ENCODE measurements at places on chromosomes 6 and 20. TPM values are rescaled to one million over a fixed set of nuclear protein-coding genes. Genes with fewer than 3 reads are reported as not detected.

DNA sequence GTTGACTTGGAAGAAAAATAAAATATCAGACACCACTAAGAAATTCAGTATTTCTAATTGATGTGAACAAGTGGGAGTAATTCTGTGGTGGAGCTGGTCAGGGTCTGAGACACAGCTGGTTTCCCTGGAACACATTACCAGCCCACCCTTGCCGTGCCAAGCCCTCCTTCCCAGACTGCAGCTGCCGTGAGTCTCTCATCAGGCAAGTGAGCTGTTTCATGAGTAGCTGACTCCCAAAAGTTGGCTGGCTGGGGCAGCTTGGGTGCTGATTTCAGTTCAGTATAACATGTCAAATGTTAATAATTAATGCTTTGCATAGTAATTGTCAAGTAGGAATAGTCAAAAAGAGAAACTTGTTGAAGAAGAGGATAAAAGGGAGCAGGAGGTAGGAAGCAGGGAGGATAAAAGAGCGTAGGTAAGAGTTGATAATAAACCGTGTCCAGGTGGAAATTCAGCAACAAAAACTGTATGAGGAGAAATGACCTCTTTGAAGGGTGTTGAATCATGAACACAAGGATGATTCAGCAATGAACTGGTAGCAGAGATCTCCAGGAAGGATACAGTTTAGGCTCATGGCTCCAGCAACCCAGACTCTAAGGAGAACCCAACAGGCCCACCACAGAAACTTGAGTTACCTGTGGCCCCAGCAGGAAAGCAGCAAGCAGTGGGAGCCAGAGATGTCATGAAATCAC lies 110.9 kb upstream of the SSTR4 start:
- DNase-seq = no peak

DNA sequence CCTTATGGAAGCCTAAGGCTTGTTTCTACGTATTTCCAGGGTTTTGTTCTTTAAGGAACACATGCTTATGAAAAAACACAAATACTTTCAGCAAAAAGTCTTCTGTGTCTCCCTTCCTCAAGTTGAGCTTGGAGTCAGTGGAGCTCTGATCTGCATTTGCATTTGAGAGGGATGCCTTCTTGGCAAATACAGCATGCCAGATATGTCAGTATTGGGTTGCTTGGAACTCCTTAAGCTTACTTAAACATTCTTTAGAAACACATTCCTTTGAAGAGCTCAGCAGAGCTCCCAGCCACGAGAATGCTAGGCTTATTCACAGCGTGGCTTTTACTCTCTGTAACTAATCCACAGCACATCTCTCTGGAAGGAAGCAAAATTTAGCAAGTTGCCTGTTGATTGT lies 68.3 kb downstream of the ANKRD6 start:
- no peak for DNase-seq

- DNase-seq = no peak
Measured at GRCh38 chr6:25685251-25685650, 33.2 kb downstream of the SCGN start.

DNA sequence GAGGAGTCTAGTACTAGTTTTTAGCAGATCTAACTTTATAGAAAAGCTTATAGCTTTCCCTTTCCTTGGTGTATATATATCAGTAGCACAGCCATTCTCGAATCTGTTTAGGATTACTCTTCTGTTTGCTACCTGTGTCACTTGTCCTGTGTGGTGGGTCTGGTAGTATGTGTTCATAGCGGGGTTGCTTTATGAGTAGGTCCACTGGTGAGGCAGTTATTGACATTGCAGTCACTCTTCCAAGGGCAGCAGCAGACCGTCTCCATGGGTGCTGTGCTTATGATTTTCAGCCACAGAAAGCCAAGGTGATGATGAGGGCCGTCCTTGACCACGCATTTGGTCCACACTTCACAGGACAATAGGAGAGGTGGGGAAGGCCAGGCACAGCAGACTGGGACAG lies 171.5 kb downstream of the CDKAL1 start:
- no peak for DNase-seq

DNA sequence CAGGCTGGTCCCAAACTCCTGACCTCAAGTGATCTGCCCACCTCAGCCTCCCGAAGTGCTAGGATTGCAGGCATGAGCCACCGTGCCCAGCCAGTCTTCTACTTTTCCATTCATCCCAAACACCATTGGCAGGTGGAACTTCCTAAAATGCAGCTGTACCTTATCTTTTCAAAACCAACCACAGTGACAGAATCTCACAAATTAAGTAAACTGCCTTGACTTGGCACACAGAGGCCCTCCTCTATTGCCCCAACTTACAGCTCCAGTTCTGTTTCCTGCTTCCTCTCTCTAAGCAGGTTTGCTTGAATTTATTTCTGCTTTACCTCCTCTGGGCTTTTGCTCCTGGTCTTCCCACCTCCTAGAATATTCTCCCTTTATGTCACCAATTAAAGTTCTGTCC lies 7.6 kb downstream of the MYB start:
- no peak for DNase-seq

GRCh38 chr6:25387911-25388310 lies 108.7 kb downstream of the CARMIL1 start:
- DNase-seq = no peak

- no peak for DNase-seq
Measured at GRCh38 chr6:106512968-106513574, 116.2 kb downstream of the RTN4IP1 start.

The NFATC2 gene
- total RNA-seq = 11.9 TPM

DNA sequence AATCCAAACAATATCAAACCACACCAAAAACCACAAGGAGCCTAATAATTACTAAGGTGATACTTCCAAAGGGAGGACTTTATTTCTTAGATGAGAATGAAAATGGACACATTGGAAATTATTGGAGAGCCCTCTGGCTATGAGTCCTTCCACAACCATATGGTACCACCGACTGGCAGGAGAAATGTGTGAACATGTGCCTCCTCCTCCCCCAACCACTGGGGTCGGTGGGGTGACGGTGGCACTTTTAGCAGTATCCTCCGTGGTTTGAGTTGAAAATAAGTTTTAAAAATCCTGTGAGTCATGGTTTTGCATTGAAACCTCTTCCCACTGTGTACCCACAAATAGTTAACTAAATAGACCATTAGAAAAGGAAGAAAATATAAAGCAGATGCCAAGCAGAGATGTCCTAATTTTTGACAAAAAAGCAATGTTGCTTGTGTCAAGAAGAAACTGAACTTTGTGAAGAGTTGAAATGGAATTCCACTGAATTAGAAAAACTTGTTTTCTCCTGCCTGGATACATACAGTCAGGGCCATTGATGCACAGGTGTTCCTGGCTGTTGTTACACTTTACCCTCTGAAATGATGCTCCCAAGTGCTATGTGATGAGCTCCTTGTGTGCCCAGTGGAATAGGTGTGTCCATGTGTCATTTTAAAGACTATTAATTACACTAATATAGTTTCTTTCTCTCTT lies 3.2 kb downstream of the EDN1 start:
- DNase-seq = no peak

DNA sequence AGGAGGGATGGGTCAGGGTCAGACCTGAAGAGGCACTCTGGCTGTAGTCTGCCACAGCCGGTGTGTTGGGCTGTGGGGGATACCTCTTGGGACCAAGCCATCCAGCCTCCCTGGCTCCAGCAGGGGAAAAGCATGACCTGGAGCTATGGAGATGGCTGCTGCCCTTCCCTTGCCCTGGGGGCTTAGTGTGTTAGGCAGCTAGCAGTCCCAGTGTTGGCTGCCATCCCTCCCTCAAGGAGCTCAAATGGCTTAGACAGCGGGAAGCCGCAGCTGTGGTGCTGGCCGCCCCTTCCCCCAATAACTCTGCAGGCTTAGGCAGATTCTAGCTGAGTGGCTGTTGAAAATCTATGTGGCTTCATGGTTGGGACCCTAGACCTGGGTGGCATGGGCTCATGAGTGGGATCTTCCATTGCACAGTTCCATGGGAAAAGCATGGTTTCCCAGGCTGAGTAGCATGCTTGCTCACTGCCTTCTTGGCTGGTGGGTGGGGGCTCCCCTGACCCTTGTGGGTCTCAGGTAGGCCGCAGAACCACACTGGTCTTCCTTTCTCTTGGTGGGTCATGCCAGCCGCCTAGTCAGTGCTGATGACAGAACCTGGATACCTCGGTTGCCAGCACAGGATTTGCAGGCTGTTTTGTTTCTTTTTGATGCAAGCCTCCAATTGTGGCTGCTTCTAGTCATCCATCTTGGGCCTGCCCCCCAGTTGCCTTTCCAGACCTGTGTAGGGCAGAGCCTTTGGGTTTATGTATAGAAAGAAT lies 69.0 kb upstream of the AHI1 start:
- DNase-seq = no peak

DNA sequence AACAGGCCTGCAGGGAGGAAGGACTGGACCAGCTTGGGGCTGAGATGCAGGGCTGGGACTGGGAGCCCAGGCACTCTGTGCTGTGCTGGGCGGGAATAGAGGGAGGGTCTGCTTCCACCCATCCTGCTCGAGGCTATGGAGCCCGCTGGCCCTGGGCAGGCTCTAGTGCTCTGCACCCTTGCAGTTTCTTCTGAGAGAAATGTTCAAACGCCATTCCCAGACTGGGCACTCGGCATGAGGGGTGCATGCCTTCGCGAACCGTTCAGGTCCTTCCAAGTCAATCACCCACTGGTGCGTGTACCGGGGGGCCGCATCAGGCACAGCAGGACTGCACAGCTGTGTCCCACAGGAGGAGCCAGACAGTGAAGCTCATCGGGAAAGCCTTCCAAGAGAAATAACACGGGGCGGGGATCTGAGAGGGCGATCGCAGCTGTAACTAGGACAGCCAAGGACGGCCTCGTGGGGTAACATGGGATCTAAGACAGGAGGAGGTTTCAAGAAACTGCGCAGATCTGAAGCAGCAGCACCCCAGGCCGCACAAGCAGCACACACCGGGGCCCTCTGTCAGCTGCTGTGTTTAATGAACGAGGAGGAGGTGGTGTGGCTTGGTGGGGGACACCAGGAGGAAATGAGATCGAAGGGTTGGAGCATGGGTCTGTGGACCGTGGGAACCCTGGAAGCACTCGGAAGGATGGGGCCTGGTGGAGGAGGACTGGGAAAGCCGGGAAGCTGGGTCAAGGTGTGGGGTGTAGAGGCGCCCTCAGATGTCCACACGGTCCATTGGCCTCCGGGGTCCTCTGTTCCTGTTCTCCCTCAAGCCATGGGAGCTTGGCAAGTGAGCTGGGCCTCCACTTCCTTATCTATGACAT lies 26.1 kb upstream of the PYGB start:
- no peak for DNase-seq

The DCDC2 gene
- not detected for total RNA-seq

DNA sequence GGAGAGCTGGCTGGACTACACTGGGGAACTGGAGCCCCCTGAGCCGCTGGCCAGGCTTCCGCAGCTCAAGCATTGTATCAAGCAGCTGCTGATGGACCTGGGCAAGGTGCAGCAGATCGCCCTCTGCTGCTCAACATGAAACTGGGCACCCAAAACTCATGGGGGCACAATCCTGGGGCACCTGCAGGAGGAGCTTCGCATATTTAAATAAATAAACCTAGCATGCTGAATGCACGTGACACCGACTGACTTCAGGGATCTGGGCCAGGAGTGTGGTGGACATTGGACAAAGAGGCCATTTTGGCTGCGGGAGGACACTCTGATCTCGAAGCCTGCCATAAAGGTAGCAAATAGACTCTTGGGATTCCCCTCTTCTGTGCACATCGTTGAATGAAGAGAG lies 6.8 kb downstream of the SCAND1 start:
- no peak for DNase-seq

The DACT2 gene
- 1.0 TPM for total RNA-seq

The NNAT gene
- 9.7 TPM for total RNA-seq

- no peak for DNase-seq
Measured at GRCh38 chr6:122818866-122819265, 29.8 kb downstream of the SMPDL3A start.

The C2 gene
- 10.2 TPM for total RNA-seq

The FOXC1 gene
- total RNA-seq = 3.7 TPM

DNA sequence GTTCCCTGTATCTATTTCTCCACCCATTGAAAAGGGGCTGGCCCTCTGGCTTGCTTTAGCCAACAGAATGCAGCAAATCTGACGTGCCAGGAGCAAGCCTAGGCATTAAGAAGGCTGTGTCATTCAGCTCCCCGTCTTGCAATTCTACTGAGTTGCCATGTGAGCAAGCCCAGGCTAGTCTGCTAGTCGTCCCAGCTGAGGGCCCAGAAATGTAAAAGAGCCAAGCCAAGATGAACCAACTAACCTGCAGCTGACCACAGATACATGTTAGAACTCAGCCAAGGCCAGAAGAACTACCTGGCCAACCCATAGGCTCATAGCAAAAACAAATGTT lies 30.1 kb downstream of the PREP start:
- DNase-seq = peak; percentile 88

The HLA-DMB gene
- 34.6 TPM for total RNA-seq

GRCh38 chr6:102961902-102962301 lies 1568.4 kb downstream of the GRIK2 start:
- DNase-seq = no peak

The POM121L2 gene
- total RNA-seq = not detected

DNA sequence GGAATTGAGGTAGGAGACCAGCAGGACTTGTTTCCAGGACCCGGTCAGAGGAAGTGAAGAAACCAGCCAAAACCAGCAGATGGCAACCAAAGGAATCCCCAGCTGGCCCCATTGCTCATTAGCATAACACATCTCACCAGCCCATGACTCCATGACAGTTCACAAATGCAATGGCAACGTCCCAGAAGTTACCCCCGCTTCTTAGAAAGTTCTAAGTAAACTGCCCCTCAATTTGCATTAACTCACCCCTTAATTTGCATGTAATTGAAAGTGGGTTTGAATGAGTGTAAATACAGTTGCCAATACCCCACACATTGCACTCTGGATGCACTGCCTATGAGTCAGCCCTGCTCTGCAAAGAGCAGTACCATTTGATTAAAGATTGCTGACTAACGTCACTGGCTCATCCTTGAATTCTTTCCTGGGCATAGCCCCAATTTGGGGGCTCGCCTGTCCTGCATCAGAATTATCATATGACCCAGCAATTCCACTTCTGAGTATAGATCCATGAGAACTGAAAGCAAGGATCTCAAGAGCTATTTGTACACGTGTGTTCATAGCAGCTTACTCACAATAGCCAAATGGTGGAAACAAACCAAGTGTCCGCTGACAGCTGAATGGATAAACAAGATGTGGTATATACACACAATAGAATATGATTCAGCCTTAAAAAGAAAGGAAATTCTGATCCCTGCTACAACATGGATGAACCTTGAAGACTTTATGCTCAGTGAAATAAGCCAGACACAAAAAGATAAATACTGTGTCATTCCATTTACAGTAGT lies 36.4 kb downstream of the MYLK4 start:
- DNase-seq = no peak
